Large intestine (tissue), 12 donors: ENCODE measurements at places on chromosomes 4 and X. TPM values are rescaled to one million over a fixed set of nuclear protein-coding genes. Genes with fewer than 3 reads are reported as not detected.

- H3K36me3 ChIP-seq, result no peaks in the 10 kb centered on the region
- no peak for DNase-seq
- no peaks in the 10 kb centered on the region for H3K27me3 ChIP-seq
- H3K4me1 ChIP-seq, result no peaks in the 10 kb centered on the region
- no peak overlapping the region for H3K4me3 ChIP-seq
Measured at GRCh38 chr4:146787731-146788130, 149.0 kb downstream of the POU4F2 start.

The NOX1 gene
- 1.8 TPM for polyA plus RNA-seq

The SRPK3 gene
- polyA plus RNA-seq, result 1.8 TPM

DNA sequence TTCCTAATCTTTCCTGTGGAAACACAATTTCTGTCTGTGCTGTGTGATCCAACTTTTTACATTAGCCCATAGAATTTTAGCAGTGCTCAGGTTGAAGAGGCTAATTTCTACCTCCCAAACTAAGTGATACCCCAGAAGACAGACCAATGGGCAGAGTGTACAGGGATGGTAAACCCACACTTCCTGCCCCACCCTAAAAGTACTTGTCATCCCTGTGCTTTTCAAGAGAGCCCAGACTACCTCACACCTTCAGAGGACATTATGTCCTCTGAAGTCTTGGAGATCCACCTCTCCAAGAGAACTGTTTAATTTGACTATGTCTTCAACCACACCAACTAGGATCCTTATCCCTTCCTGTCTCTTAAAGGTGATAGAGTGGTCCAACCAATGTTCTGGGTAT lies 82.0 kb upstream of the ACSL1 start:
- H3K4me1 ChIP-seq, result no peaks in the 10 kb centered on the region
- H3K27ac ChIP-seq, result no peak overlapping the region
- H3K27me3 ChIP-seq, result no peaks in the 10 kb centered on the region
- no peak overlapping the region for H3K4me3 ChIP-seq
- no peaks in the 10 kb centered on the region for H3K36me3 ChIP-seq
- no peak for DNase-seq

The PTTG2 gene
- polyA plus RNA-seq, result 0.07 TPM

GRCh38 chrX:118974088-118974907 lies at the start of gene LONRF3:
Gene LONRF3 (plus strand): TSS chrX:118974618. CDS start chrX:118974781, 163 bp downstream.
- peaks cover 35% of the 10 kb centered on the region for H3K27me3 ChIP-seq
- H3K27ac ChIP-seq, result peak within 1 kb of the TSS; percentile 33
- peak within 1 kb of the TSS; percentile 51 for H3K4me3 ChIP-seq
- no peaks in the 10 kb centered on the region for H3K36me3 ChIP-seq

- no peak overlapping the region for H3K4me3 ChIP-seq
- H3K4me1 ChIP-seq, result no peaks in the 10 kb centered on the region
- no peak overlapping the region for H3K27ac ChIP-seq
- H3K36me3 ChIP-seq, result no peaks in the 10 kb centered on the region
- H3K27me3 ChIP-seq, result no peaks in the 10 kb centered on the region
- DNase-seq, result no peak
Measured at GRCh38 chrX:11010476-11010875, 100.7 kb upstream of the HCCS start.

The MAGEC1 gene
- polyA plus RNA-seq, result not detected

The ZDHHC15 gene
- polyA plus RNA-seq, result 1.5 TPM

DNA sequence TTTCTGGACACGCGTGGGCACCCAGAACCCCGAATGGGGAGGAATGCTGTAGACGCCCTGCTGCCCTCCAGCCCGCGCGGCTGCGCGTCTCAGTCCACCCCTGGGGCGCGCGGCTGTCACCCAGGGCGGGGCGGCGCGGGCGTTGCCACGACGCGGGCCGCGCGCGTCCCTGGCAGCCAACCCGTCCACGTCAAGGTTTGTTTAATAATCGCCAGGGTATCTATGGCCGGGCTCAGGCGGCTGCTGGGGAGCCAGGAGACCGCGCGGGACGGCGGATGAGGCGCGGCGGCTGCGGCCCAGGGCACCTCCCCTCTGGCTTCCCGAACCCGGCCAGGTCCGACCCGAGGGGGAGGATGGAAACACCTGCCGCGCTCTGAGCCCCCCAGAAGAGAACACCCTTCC lies at the start of gene SPATA18:
Gene SPATA18, plus strand, starts transcription at position 92 of the 402 bp plus-strand sequence. CDS start 401 bp downstream, outside the sequence.
- peak within 1 kb of the TSS; percentile 48 for H3K4me3 ChIP-seq
- no peaks in the 10 kb centered on the region for H3K36me3 ChIP-seq
- DNase-seq, result peak; percentile 47
- peaks cover 24% of the 10 kb centered on the region for H3K27me3 ChIP-seq
- no peak within 1 kb of the TSS for H3K27ac ChIP-seq

The DIPK2B gene
- 6.3 TPM for polyA plus RNA-seq

- H3K4me3 ChIP-seq, result no peak overlapping the region
- H3K27me3 ChIP-seq, result no peaks in the 10 kb centered on the region
- DNase-seq, result no peak
- H3K4me1 ChIP-seq, result no peaks in the 10 kb centered on the region
- H3K36me3 ChIP-seq, result no peaks in the 10 kb centered on the region
Measured at GRCh38 chrX:114332766-114333165, 251.1 kb upstream of the HTR2C start.

DNA sequence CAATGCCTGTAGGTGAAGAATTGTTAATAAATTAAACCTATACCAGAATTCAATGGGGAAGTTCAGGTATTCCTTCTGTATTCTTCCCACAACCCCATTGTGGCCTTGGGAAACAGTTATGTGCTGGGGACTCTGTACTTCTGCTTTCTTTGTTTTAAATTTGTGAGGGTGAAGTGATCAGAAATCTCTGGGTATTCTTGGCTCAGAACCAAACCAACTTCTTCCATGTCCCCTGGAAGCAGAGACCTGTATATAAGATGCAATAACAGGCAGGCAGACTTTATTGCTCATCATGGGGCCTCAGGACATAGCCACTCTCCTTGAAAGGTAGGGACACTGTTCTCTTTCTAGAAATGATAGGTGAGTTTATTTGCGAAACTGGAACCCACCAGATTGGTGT lies 19.8 kb upstream of the USP27X start:
- no peak overlapping the region for H3K4me3 ChIP-seq
- peaks cover 5% of the 10 kb centered on the region for H3K4me1 ChIP-seq
- no peaks in the 10 kb centered on the region for H3K27me3 ChIP-seq
- H3K27ac ChIP-seq, result no peak overlapping the region
- H3K36me3 ChIP-seq, result no peaks in the 10 kb centered on the region

DNA sequence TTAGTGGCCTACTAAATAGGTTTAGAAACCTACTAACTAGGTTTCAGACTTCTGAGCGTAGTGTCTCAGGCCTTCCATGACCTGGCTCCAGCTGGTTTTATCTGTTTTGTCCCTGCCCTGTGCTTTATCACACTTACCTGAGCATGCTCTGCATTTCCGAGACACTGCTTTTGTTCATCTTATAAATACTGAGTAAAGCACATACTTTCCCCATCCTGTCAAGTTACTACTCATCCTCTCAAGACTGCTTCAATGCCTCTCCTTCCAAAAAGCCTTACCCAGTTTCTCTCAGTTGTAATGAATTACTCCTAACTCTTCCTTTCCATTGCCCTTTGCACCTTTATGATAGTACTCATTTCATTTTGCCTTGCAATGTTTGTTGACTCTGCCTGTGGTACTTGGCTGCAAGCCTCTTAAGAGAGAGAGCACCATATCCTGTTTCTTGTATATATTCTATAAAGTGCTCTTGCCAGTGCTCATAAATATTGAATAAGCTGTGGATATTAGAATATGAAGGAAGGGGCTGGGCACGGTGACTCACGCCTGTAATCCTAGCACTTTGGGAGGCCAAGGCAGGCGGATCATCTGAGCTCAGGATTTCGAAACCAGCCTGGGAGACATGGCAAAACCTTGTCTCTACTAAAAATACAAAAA lies 34.4 kb downstream of the SLAIN2 start:
- no peak overlapping the region for H3K4me3 ChIP-seq
- H3K27ac ChIP-seq, result peak overlapping the region; percentile 27
- peak; percentile 44 for DNase-seq
- peaks cover 7% of the 10 kb centered on the region for H3K4me1 ChIP-seq
- no peaks in the 10 kb centered on the region for H3K27me3 ChIP-seq
- H3K36me3 ChIP-seq, result peaks cover under 1% of the 10 kb centered on the region
